ENCODE measurements at places on chromosomes 2 and 18. TPM values are rescaled to one million over a fixed set of nuclear protein-coding genes. Genes with fewer than 3 reads are reported as not detected.

The ALK gene
- 1.7 TPM for total RNA-seq

The SP9 gene
- total RNA-seq: not detected

DNA sequence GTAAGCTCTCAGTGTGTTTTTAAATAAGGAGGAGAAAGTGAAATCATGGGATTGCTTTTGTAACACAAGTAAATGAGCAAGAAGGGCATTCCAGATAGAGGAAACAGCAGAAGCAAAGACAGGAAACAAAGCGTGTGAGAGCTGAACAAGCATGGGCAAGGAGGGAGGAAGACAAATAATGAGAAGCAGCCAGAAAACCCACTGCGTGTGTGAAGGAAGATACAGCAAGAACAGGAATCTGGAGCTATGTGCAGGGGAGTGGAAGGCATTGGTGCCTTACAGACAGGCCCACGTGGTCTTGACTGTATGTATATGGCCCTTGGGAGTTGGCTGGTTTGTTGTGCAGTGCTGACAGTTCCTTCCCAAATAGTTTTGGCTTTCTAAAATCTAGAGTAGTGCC, 88.6 kb downstream of the AAK1 start:
- DNase-seq: no peak

DNA sequence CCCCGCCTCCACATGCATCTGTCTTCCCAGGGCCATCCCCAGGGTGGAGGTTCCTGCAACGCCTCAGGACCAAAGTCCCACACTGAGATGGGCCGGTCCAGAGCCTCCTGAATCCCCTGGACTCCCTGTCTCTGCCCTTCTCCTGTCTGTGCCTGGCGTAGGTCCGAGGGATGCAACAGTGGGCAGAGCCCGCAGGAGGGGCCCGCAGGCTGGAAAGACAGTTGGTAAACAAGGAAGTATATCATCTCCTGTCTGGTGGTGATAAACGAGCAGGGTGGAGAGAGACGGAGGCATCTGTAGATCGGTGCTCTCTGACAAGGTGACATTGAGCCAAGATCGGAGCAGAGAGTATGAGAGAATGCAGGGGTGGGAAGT, 72.6 kb upstream of the RAB6C start:
- no peak for DNase-seq

GRCh38 chr2:200828104-200828503, 16.4 kb downstream of the BZW1 start:
- DNase-seq: no peak

Data from ovary (tissue), 10 donors.